ENCODE measurements at places on chromosomes 5 and 9.

DNA sequence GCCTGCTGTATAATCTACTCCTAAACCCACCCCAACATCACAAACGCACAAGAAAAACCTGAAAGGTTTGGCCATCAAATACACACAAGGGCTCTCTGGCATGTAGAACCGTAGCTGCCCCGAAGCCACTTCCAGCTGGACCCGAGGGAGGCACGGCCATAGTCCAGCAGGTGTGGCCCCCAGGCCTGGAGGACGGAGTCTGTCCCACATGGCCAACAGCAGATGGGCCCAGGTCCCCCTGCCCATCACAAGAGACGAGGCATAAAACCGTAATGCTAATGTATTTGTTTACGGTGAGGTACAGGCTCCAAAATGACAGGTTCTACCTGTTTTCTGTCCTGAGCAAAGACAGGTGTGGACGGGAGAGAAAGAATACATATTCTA is 234.2 kb downstream of the SYK start:
- no peak for DNase-seq

- no peak for DNase-seq
Measured at GRCh38 chr5:5667136-5667554, 244.7 kb downstream of the ICE1 start.

DNA sequence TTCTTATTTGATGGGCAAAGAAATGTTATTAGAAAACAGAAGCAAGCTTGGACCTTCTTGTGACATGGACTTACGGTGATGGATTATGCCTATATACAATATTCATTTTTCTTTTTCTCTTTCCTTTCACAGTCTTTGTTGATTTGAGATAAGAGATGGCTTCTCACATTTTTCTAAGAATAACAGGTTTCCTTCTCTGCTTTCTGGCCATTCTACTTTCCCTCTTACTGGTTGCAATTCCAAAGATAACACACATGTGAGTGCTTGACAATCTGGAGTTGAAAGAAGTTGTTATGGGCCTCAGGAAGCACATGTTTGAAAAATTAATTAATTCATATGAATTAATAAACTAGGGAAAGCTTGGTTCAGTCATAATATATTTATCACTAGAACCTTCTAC is 89.8 kb upstream of the RPS23 start:
- no peak for DNase-seq

DNA sequence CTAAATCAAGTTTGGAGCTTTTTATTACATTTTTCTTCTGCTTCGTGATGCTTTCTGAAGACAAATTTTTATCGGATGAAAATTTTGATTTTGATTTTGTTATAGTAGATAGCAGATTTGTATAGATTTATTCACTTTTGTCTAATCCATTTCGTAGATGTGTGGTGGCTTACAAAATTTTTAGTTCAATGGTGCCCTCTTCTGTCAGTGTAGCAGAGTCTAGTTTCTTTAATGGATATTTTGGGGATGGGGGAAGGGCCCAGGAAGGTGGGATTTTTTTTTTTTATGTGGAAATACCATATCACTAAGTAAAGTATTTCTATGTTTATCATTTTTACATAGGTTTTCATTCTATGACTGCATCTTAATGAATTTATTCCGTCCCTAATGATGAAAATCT is 259.9 kb upstream of the TARS1 start:
- DNase-seq, result no peak

DNA sequence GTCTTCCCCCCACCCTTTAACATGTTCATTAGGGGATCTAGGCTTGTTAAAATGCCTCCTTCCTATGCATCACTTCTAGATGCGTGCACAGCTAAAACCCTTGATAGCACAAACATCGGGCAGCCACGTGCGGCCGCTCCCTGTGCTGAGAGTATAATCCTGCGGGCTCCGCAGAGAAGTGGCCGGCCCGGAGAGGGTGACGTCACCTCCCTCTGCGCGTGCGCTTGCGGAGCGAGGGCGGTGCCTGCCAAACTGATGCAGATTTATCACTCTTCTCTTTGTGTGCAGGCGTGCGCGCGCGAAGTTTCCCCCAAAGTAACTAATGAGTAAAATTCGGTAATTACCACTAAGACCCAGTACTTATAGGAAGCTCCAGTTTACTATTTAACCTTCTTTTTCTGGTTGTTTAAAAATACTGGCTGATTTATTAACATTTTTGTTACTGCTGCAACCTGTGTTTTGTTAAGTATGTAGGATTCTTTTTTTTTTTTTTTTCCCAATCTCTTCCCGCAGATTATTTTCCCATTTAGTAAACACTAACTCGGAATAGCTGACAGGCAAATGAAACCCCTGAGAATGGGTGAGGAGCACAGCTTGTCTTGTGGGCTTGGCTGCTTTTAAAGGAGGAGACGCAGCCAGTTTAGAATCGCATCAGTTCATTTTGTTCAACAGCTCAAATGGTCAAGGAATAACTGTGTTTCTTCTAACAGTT is 121.6 kb downstream of the TRIO start:
- peak; percentile 97 for DNase-seq

DNA sequence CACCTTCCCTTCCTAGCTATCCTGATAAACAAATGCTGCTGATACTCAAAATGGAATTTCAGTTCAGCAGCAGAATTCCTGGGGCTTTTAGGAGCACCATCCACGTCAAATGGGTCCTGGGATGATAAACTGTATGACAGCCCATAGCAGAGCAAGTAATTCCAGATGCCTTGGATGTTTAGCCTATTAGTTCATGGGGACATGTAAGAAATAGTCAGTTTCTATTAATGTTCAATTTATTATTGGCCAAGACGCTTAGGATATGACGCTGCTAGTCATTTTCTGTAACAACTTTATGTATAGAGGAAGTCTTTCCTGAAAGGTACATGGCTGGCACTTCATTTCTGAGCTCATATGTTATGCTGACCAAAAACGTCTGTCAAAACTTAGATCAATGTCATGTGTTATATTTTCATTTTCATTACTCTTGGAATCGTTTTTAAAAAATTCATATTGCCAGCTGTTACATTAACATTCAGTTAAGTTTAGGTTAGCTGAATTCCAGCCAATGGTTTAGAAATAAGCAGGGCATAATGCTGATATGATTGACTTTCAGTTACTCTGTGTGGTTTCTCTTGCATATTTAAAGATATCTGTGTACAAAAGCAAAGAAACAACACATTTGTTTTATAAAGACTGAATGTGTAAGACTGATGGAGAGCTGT is 243.8 kb downstream of the CSNK1G3 start:
- no peak for DNase-seq

DNA sequence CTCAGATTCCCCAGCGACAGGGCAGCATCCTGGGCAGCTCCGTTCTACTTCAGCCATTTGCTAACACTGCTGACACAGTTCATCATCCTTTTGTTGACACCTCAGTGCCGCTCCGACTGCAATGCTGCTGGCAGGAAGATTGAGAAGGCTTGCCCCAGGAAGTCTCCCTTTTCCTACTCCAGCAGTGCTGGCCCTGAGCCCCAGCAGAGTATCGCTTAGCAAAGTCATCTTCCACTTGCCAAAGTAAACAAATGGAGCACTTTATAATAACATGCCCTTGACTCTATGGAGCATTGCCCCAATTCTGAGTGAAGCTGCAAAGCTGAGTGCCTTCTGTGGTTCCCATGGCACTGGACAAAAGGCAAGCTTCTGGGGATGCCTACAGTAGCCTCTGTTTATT is 32.2 kb downstream of the PRLR start:
- DNase-seq, result no peak

All from posterior vena cava (tissue), 2 donors.